ENCODE measurements at places on chromosomes 3 and 15. TPM values are rescaled to one million over a fixed set of nuclear protein-coding genes. Genes with fewer than 3 reads are reported as not detected.

SENP8 gene
- total RNA-seq, result 4.3 TPM

- no peaks in the 10 kb centered on the region for H3K4me1 ChIP-seq
- H3K27ac ChIP-seq, result no peak overlapping the region
- H3K36me3 ChIP-seq, result no peaks in the 10 kb centered on the region
Measured at GRCh38 chr3:158313338-158313927, 203.5 kb downstream of the RSRC1 start.

DNA sequence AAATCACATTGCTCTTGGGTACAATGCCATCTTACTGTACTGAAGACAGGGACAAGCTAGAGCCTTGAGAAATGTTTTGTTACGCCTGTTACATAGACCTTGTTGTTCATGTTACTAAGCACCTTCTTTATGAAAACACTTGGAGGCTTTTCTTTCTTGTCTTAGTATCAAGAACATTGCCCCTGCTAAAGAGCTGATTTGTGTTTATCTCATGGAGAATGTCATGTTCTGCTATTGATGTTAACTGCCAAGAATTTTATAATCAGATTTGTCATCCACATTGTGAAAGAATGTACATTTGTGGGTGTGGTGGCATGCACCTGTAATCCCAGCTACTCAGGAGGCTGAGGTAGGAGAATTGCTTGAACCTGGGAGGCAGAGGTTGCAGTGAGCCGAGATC lies 431.3 kb upstream of the MDFIC2 start:
- H3K27ac ChIP-seq, result no peak overlapping the region
- no peak for DNase-seq
- no peaks in the 10 kb centered on the region for H3K4me1 ChIP-seq

PRSS50 gene
- total RNA-seq, result 0.35 TPM
